ENCODE measurements at places on chromosomes 2 and 18. TPM values are rescaled to one million over a fixed set of nuclear protein-coding genes. Genes with fewer than 3 reads are reported as not detected.

The TPGS2 gene
- 166 TPM for total RNA-seq

The REG3A gene
- not detected for total RNA-seq

The ZSWIM2 gene
- total RNA-seq: 0.81 TPM

The ACTG2 gene
- total RNA-seq: 7.2 TPM

The SOX11 gene
- total RNA-seq: 0.32 TPM

The SPHKAP gene
- not detected for total RNA-seq

The MATN3 gene
- 2.3 TPM for total RNA-seq

The B3GNT7 gene
- total RNA-seq: 0.65 TPM

The CAVIN2 gene
- 1.9 TPM for total RNA-seq

The CD302 gene
- 27.4 TPM for total RNA-seq

The CYTIP gene
- total RNA-seq: not detected

The ACVR1C gene
- 6.2 TPM for total RNA-seq

The GNAL gene
- total RNA-seq: 1.3 TPM

The IL37 gene
- total RNA-seq: not detected

The SLC40A1 gene
- total RNA-seq: 6.3 TPM

The POTEI gene
- total RNA-seq: not detected

The FHOD3 gene
- 23.5 TPM for total RNA-seq

The CFC1 gene
- not detected for total RNA-seq

The LRRTM4 gene
- total RNA-seq: not detected
